ENCODE measurements at places on chromosomes 13 and 19. TPM values are rescaled to one million over a fixed set of nuclear protein-coding genes. Genes with fewer than 3 reads are reported as not detected.

Gene KCNJ14
- 0.50 TPM for total RNA-seq

Gene PSG2
- not detected for total RNA-seq

Gene DACH1
- total RNA-seq = 0.26 TPM

Gene B3GNT3
- total RNA-seq = not detected

Gene OR7C1
- not detected for total RNA-seq

Gene SSC5D
- total RNA-seq = 19.3 TPM

All from fibroblast of lung (primary cell).